ENCODE measurements at places on chromosomes 2 and 18. TPM values are rescaled to one million over a fixed set of nuclear protein-coding genes. Genes with fewer than 3 reads are reported as not detected.

MROH2A gene
- total RNA-seq: not detected

SERPINB10 gene
- not detected for total RNA-seq

C1QL2 gene
- total RNA-seq: 1.6 TPM

COL4A4 gene
- total RNA-seq: 0.78 TPM

FRZB gene
- 19.8 TPM for total RNA-seq

DPP10 gene
- 76.7 TPM for total RNA-seq
